ENCODE measurements at places on chromosomes 5 and 9. TPM values are rescaled to one million over a fixed set of nuclear protein-coding genes. Genes with fewer than 3 reads are reported as not detected.

GRCh38 chr9:68513981-68514380 is 26.7 kb downstream of the TMEM252 start:
- no peak for DNase-seq

Gene SEMA5A
- total RNA-seq: not detected

DNA sequence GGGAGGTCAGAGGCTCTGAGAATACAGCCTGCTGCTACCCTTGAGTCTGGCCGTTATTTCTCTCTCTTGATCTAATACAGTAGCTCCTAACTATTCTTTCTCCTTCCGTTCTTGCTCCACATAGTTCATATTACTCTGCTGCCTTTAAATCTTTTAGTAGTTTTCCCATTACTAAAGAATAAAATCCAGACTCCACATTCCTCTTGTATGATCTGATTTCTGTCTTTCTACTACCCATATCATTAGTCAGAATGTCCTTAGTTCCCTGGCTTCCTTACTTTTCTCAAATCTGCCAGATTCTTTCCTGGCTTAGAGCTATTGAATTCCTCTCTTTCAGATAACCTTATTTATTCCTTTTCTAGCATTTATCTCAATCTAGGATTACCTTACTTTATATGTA is 40.0 kb downstream of the MARCHF6 start:
- DNase-seq: no peak

- DNase-seq: no peak
Measured at GRCh38 chr9:79583952-79584654, 12.3 kb downstream of the TLE4 start.

Gene PCDHA5
- total RNA-seq: not detected

Gene LOX
- not detected for total RNA-seq
